ENCODE measurements at places on chromosomes 7 and 10. TPM values are rescaled to one million over a fixed set of nuclear protein-coding genes. Genes with fewer than 3 reads are reported as not detected.

The PNLIP gene
- not detected for total RNA-seq

GRCh38 chr10:968546-969199, 19.6 kb upstream of the GTPBP4 start:
- H3K27ac ChIP-seq = no peak overlapping the region
- no peak for DNase-seq
- no peak overlapping the region for H3K4me3 ChIP-seq
- H3K27me3 ChIP-seq = peaks cover 19% of the 10 kb centered on the region
- no peaks in the 10 kb centered on the region for H3K36me3 ChIP-seq
- H3K4me1 ChIP-seq = peaks cover 6% of the 10 kb centered on the region

The HECW1 gene
- not detected for total RNA-seq

- peaks cover 6% of the 10 kb centered on the region for H3K4me1 ChIP-seq
- no peak for DNase-seq
- no peak overlapping the region for H3K27ac ChIP-seq
- no peak overlapping the region for H3K4me3 ChIP-seq
- H3K36me3 ChIP-seq = peaks cover 16% of the 10 kb centered on the region
Observed at GRCh38 chr7:149179241-149179640, 16.1 kb upstream of the ZNF282 start.

- no peaks in the 10 kb centered on the region for H3K36me3 ChIP-seq
- no peaks in the 10 kb centered on the region for H3K27me3 ChIP-seq
- H3K4me1 ChIP-seq = peaks cover 9% of the 10 kb centered on the region
Observed at GRCh38 chr10:22158426-22158825, 59.4 kb downstream of the EBLN1 start.

The CALN1 gene
- total RNA-seq = 0.86 TPM

- H3K36me3 ChIP-seq = peaks cover 4% of the 10 kb centered on the region
- no peak overlapping the region for H3K27ac ChIP-seq
- no peaks in the 10 kb centered on the region for H3K27me3 ChIP-seq
- DNase-seq = no peak
- no peak overlapping the region for H3K4me3 ChIP-seq
- no peaks in the 10 kb centered on the region for H3K4me1 ChIP-seq
Observed at GRCh38 chr10:81806842-81807241, 68.2 kb upstream of the NRG3 start.

The MOGAT3 gene
- not detected for total RNA-seq

- H3K27ac ChIP-seq = no peak overlapping the region
- H3K36me3 ChIP-seq = peaks cover 9% of the 10 kb centered on the region
- H3K4me3 ChIP-seq = no peak overlapping the region
- H3K27me3 ChIP-seq = peaks cover 19% of the 10 kb centered on the region
Observed at GRCh38 chr10:26946102-26946811, 85.5 kb upstream of the ABI1 start.

- no peaks in the 10 kb centered on the region for H3K27me3 ChIP-seq
- peak overlapping the region; percentile 54 for H3K4me3 ChIP-seq
- DNase-seq = no peak
- H3K4me1 ChIP-seq = peaks cover 21% of the 10 kb centered on the region
- no peaks in the 10 kb centered on the region for H3K36me3 ChIP-seq
Observed at GRCh38 chr10:12332572-12333379, 16.6 kb upstream of the CAMK1D start.

DNA sequence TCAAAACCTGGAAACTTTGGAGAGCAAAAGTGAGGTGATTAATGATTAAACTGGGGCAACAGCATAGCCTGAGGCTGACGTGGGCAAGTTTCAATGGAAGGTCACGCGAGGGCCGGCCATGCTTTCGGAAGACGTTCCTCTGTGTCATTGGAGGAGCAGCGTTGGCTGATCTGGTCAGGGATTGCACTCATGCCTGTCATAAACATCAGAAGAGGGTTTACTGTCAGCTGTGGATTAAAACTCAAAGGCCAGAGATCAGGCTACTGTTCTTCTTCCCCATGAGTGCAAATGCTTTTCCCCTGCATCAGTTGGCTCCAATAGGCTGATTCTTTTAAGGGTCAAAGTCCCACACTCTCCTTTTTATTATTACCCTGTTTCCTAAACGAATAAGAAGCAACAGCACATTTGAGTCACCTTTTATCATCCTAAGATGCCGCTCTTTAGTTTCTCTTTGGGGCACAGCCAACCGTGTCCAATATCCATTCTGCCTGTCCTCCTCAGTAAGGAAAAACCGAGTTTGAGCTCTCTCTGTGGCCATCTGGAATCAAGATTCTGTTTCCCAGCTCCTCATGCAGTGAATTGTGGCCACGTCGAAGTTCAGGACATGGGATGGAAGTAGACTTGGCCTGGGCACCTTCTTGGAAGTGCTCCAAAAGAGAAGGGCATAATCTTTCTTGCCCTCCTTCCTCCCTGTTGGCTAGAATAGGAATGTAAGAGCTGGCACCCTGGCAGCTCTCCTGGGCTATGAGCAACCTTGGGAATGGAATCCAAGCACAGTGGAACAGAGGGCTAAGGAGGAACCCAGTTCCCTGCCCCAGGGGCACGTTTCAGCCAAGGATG, 62.5 kb upstream of the INSIG1 start:
- H3K27me3 ChIP-seq = peaks cover 22% of the 10 kb centered on the region
- DNase-seq = no peak
- H3K27ac ChIP-seq = no peak overlapping the region
- H3K4me3 ChIP-seq = no peak overlapping the region
- H3K36me3 ChIP-seq = no peaks in the 10 kb centered on the region

DNA sequence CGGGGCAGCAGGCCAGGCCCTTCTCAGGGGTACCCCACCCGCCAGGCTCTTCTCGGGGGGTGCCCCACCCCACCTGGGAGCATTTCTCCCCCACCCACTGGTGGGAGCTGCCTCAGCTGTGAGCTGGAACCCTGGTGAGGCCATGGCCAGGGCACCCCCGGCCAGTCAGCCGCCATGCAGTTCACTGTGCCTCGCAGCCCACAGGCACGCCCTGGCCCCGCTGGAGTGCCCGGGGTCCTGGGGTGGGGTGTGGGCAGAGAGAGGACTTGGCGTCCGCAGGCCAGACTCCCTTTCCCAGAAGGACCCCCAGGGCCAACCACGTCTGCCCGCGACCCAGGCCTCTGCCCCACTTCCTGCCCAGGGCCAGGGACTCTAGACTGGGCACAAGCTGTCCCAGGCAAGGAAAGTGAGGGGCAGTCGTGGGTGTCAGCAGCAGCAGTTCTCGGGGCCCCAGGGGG, 13.1 kb downstream of the DPYSL4 start:
- H3K4me3 ChIP-seq = no peak overlapping the region
- no peaks in the 10 kb centered on the region for H3K4me1 ChIP-seq
- no peaks in the 10 kb centered on the region for H3K36me3 ChIP-seq
- no peaks in the 10 kb centered on the region for H3K27me3 ChIP-seq

GRCh38 chr10:25390733-25391132, 215.9 kb downstream of the GPR158 start:
- H3K27ac ChIP-seq = no peak overlapping the region
- no peaks in the 10 kb centered on the region for H3K27me3 ChIP-seq
- no peak for DNase-seq
- no peaks in the 10 kb centered on the region for H3K4me1 ChIP-seq

GRCh38 chr7:137657476-137658189, 189.1 kb downstream of the DGKI start:
- DNase-seq = no peak
- H3K27me3 ChIP-seq = peaks cover 28% of the 10 kb centered on the region
- no peak overlapping the region for H3K4me3 ChIP-seq
- H3K27ac ChIP-seq = no peak overlapping the region

DNA sequence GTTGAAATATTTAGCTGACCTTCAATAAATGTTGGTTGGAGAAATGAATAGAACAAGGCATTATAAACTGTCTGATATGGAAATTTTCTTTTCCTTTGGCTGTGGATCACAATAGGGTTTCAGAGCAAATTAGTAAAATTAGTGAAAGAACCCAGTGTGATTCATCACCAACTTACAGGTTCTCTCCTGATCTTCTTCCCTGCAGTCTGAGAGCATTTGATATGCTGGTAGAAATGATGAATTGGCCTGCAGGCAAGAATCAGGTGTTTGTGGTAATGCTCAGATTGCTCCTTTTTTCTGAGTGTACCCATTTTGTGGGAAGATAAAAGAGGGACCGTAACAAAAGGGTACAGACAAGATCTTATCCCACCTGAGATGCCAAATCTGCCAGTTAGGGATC, 51.9 kb downstream of the BTAF1 start:
- peaks cover 4% of the 10 kb centered on the region for H3K36me3 ChIP-seq
- no peak for DNase-seq
- H3K27me3 ChIP-seq = no peaks in the 10 kb centered on the region
- no peak overlapping the region for H3K4me3 ChIP-seq

The HMX3 gene
- 1.2 TPM for total RNA-seq

The DRGX gene
- not detected for total RNA-seq

GRCh38 chr10:86067436-86068050, 299.1 kb downstream of the GRID1 start:
- no peaks in the 10 kb centered on the region for H3K36me3 ChIP-seq
- DNase-seq = no peak
- H3K27ac ChIP-seq = no peak overlapping the region
- H3K27me3 ChIP-seq = peaks cover 15% of the 10 kb centered on the region

- H3K27me3 ChIP-seq = peaks cover 14% of the 10 kb centered on the region
- no peak overlapping the region for H3K4me3 ChIP-seq
- H3K4me1 ChIP-seq = peaks cover 7% of the 10 kb centered on the region
- peaks cover 5% of the 10 kb centered on the region for H3K36me3 ChIP-seq
Observed at GRCh38 chr7:154914308-154914995, 88.5 kb downstream of the PAXIP1 start.

The NFKB2 gene
- 472 TPM for total RNA-seq

DNA sequence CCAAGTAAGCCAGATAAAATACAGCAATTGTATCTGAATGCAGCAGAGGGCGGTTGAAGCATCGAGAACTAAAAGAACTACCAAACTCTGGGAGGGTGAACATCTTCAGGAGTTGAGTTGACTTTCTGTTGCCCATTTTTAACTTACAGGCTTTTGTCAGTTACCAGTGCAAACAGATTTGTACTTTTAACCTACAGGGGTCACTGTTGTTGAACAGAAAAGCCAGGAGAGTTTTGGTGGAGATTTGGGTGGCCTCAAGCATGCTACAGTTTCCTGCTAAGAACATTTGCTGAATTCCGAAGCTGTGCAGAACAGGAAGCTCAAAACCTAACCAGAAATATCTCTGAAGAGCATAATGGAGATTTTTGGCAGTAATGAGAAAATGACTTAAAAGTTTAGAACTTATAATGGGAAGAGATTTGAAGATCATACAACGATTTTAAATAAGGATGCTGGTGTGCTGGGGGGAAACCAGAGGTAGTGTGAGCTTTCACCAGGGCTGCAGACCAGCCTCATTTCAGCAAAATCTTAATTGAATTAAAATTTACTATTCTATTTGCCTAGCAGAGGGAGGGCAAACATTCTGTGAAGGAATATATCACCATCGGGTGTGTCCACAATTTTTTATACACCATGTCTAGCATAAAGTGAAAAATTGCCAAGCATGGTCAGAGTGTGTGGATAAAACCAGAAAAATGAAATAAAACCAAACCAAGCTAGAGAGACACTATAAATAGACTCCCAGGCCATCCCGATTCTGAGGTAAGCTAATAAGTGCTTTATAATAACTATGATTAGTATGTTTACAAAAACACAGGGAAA, 208.6 kb upstream of the CCDC6 start:
- H3K4me3 ChIP-seq = no peak overlapping the region
- DNase-seq = no peak
- H3K36me3 ChIP-seq = no peaks in the 10 kb centered on the region
- no peaks in the 10 kb centered on the region for H3K4me1 ChIP-seq

GRCh38 chr7:83947260-83947659, 247.3 kb downstream of the SEMA3A start:
- no peaks in the 10 kb centered on the region for H3K27me3 ChIP-seq
- no peak overlapping the region for H3K4me3 ChIP-seq
- no peaks in the 10 kb centered on the region for H3K36me3 ChIP-seq
- H3K27ac ChIP-seq = no peak overlapping the region
- no peaks in the 10 kb centered on the region for H3K4me1 ChIP-seq

DNA sequence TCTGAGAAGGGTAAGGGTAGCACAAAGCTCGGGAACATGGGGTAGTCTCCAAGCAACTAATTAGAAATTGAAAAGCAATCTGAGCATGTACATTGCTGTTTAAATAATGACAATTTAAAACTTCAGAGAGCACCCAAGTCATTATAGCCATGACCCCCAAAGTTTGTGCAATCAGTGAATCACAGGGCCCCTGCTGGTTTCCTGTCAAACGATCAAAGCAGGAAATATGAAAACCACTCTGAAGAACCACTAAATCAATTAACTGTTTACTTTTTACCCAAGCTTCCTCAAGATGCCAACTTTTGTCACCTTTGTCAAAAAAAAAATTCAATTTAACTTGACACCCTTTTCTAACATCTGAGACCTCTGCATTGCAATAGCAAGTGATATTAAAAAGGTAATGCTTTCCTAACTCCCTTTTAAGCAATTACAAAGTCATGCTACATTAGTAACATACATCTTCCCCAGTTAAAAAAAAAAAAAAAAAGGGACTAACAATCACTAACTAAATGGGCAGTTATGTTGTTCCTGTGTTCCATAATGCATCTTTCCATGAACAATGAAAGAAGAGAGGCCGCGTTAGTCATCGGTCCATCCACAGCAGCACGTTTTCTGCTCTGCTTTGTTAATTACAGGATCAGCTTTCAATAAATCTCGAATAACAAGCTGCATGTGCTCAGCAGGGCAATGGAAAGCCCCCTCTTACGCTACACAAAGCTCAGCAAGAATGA, 80.6 kb downstream of the ETV1 start:
- H3K36me3 ChIP-seq = no peaks in the 10 kb centered on the region
- peaks cover 5% of the 10 kb centered on the region for H3K4me1 ChIP-seq
- peak; percentile 3 for DNase-seq

GRCh38 chr7:82347808-82348207, 95.8 kb downstream of the CACNA2D1 start:
- H3K4me3 ChIP-seq = no peak overlapping the region
- DNase-seq = no peak
- no peaks in the 10 kb centered on the region for H3K36me3 ChIP-seq
- H3K4me1 ChIP-seq = no peaks in the 10 kb centered on the region
- H3K27me3 ChIP-seq = no peaks in the 10 kb centered on the region

The FKBP6 gene
- total RNA-seq = not detected

GRCh38 chr7:78383096-78383880, 584.7 kb downstream of the PHTF2 start:
- H3K4me3 ChIP-seq = no peak overlapping the region
- H3K27ac ChIP-seq = no peak overlapping the region
- H3K4me1 ChIP-seq = no peaks in the 10 kb centered on the region
- DNase-seq = no peak
- H3K27me3 ChIP-seq = no peaks in the 10 kb centered on the region
